A549 treated with Mapracorat at 1 μM for 4 hours (cell line): ENCODE measurements at places on chromosomes 12 and 14. TPM values are rescaled to one million over a fixed set of nuclear protein-coding genes. Genes with fewer than 3 reads are reported as not detected.

Gene GRIP1
- 1.4 to 2.6 TPM (median 1.6 TPM) in 5 replicates for total RNA-seq

Gene P2RX2
- not detected in 5 replicates for total RNA-seq

Gene AVPR1A
- total RNA-seq = 0.04 to 0.09 TPM in 2 of 5 replicates, not detected in the others

Gene GPRC5D
- total RNA-seq = not detected in 5 replicates

Gene SMCO2
- 0.17 to 0.69 TPM (median 0.26 TPM) in 3 of 5 replicates, not detected in the others for total RNA-seq

Gene BCL2L14
- not detected in 5 replicates for total RNA-seq

Gene PPP2R3C
- total RNA-seq = 25.2 to 30.0 TPM (median 29.1 TPM) in 5 replicates

Gene IGFBP6
- 157 to 250 TPM (median 241 TPM) in 5 replicates for total RNA-seq

Gene TAS2R31
- total RNA-seq = 0.17 to 0.27 TPM in 2 of 5 replicates, not detected in the others

Gene NR4A1
- 31.1 to 46.7 TPM (median 34.6 TPM) in 5 replicates for total RNA-seq

Gene SYT1
- total RNA-seq = 4.5 to 5.8 TPM (median 5.4 TPM) in 5 replicates

Gene PLD4
- 0.09 to 0.26 TPM in 2 of 5 replicates, not detected in the others for total RNA-seq
